H9 (cell line): ENCODE measurements at places on chromosomes 11 and 22. TPM values are rescaled to one million over a fixed set of nuclear protein-coding genes. Genes with fewer than 3 reads are reported as not detected.

The TMEM151A gene
- total RNA-seq = 1.2 and 1.4 TPM in 2 replicates

The ZBTB3 gene
- total RNA-seq = 39.7 and 43.4 TPM in 2 replicates

The OR5B3 gene
- total RNA-seq = not detected in 2 replicates

The TST gene
- 31.2 and 31.9 TPM in 2 replicates for total RNA-seq

The LDLRAD3 gene
- 11.5 and 12.1 TPM in 2 replicates for total RNA-seq

GRCh38 chr11:27388869-27389268 is 25.9 kb upstream of the CCDC34 start:
- no peak for DNase-seq
- peaks cover 3% of the 10 kb centered on the region; the same call in 1 of the 2 replicates for H3K4me1 ChIP-seq
- H3K27me3 ChIP-seq = no peaks in the 10 kb centered on the region
- H3K4me3 ChIP-seq = no peak overlapping the region

GRCh38 chr11:62948765-62949320 is 27.7 kb upstream of the CHRM1 start:
- H3K36me3 ChIP-seq = no peaks in the 10 kb centered on the region
- DNase-seq = no peak
- H3K4me1 ChIP-seq = no peaks in the 10 kb centered on the region
- H3K27ac ChIP-seq = no peak overlapping the region
- H3K27me3 ChIP-seq = no peaks in the 10 kb centered on the region
- no peak overlapping the region for H3K4me3 ChIP-seq

GRCh38 chr11:104965735-104966134 is 2.6 kb downstream of the CASP4 start:
- H3K27me3 ChIP-seq = no peaks in the 10 kb centered on the region
- H3K36me3 ChIP-seq = peaks cover 26% of the 10 kb centered on the region
- H3K4me3 ChIP-seq = no peak overlapping the region
- H3K27ac ChIP-seq = no peak overlapping the region
- no peaks in the 10 kb centered on the region for H3K4me1 ChIP-seq
- no peak for DNase-seq

DNA sequence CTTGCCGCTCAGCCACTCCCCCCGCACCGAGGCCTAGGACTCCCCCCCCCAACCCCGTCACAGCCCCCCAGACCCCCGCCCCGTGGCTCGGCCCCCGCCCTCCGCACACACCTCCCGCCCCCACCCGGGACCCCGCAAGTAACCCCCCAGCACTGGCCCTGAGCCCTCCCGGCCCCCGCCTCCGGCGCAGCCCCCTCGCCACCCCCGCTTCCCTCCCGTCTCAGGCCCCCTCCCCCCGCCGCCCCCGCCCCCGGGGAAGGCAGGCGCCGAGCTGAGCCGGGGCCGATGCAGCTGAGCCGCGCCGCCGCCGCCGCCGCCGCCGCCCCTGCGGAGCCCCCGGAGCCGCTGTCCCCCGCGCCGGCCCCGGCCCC is 1.5 kb downstream of the SHANK3 start:
- H3K36me3 ChIP-seq = peaks cover 4% of the 10 kb centered on the region; the same call in 1 of the 2 replicates
- H3K4me1 ChIP-seq = no peaks in the 10 kb centered on the region; the same call in 1 of the 2 replicates
- H3K27ac ChIP-seq = no peak overlapping the region
- peaks cover 6% of the 10 kb centered on the region; the same call in 1 of the 2 replicates for H3K27me3 ChIP-seq
- H3K4me3 ChIP-seq = peak overlapping the region; percentile 74; the same call in 2 of the 3 replicates

DNA sequence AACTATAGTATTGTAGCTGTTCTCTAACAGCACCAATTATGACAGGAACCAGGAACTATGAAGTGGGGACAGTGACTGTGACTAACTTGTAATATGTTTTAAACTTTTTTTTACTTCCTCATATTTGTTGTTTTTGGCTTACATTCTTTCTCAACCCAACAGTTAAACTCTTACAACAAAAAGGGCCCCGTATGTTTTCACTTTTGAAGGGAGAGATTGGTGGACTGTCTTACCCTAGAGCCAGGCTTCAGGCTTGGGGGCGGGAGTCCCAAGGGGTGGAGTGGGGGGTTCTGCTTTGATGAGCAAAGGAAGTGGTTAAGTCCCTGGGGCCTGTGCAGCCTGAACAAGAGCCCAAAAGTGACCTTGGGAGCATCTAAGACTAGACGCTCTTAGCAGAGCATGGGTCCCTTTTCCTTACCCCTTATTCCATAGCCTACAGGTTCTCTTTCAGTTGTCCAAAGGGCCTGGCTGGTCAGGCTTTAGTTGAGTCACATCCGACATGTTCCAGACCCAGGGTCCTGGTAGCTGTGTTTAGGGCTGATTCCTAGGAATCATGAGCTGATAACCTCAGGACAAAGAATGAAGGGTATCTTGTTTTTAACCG is 38.8 kb downstream of the STIM1 start:
- DNase-seq = no peak
- H3K4me3 ChIP-seq = no peak overlapping the region
- H3K27ac ChIP-seq = no peak overlapping the region
- no peaks in the 10 kb centered on the region for H3K4me1 ChIP-seq
- no peaks in the 10 kb centered on the region for H3K36me3 ChIP-seq

DNA sequence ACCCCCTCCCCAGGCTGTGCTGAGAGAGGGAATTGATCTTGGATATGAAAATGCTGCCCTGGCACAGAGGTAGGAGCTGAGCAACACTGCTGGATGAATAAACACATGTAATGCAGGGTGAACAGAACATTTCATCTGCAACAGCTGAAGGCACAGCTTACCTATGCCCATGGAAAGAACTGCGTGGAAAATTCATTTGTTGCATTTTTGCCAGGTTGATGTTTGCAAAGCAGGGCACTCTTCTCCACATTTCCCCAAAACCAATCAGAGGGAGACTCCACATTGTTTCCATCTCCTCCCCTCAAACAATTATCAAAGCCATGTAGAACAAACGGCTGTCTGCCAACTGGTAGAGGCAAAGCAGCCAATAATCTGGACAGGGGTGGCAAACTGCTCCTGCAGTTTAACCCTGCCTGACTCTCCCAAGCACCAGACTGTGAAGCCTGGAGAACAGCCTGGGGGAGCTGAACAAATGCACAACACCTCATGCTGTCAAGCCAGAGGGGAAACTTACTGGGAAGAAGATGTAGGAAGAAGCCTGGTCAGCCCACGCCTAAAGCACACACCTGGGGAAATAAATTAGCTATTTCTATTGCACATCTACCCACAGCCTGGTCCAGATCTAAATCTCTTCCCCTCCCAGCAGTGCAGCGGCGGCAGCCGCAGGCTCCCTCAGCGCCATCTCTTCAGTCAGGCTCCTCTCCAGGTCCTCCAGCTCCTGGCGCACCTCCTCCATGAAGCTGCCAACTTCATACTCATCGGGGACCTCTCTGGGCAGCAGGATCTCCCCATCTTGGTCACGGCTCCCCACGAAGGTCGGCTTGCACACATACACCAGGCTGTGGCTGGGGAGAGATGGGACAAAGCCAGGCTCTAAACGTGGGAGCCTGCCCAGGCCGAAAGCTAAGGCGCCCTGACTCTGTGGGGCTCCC is 44.3 kb downstream of the DKK3 start:
- H3K27ac ChIP-seq = no peak overlapping the region
- H3K4me3 ChIP-seq = no peak overlapping the region
- no peaks in the 10 kb centered on the region for H3K36me3 ChIP-seq
- H3K27me3 ChIP-seq = no peaks in the 10 kb centered on the region
- no peaks in the 10 kb centered on the region; the same call in 1 of the 2 replicates for H3K4me1 ChIP-seq
- DNase-seq = peak; percentile 22

DNA sequence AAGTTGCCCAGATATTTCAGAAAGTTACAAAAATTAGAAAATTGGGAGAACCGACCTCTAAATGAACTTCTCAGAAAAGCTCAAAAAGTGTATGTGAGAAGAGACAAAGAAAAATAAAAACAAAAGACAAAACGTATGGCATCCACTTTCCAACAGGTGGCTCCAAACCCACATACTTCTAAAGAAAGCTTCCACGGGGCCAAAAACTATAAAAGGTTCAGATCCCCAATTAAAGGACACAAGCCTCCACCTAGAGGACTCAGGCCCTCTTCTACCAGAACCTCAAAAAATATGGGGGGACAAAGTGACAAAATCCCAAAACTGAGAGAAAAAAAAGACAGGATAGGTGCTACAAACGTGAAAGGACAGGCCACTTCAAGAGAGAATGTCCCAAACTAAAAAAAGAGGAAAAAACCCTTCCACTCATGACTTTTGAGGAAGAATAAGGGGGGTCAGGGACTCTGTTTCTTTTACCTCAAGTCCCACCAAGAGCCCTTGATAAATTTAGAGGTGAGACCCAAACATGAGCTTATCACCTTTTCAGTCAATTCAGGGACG is 8.8 kb downstream of the SCGB2A1 start:
- no peak overlapping the region for H3K4me3 ChIP-seq
- H3K36me3 ChIP-seq = peaks cover 5% of the 10 kb centered on the region
- no peak for DNase-seq
- H3K27ac ChIP-seq = no peak overlapping the region
- H3K4me1 ChIP-seq = no peaks in the 10 kb centered on the region

DNA sequence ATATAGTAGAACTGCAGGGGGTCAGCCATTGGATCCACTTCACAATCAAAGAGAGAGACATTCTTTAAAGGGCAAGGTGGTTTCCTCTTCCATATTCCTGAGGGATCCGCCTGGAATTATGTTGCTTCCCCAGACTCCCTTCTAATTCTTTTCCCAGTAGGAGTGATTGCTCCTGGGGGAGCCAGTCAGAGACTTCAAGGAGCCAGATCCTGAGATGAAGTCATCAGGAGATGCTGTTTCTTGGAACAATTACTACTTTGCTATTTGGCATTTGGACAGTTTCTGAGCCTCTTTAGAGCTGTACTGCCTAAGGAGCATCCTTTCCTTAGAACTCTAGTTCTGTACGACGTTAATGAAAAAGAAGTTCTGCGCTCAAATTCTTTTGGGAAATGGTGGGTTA is 1.9 kb upstream of the OR9Q2 start:
- no peak for DNase-seq
- no peak overlapping the region for H3K27ac ChIP-seq
- H3K27me3 ChIP-seq = no peaks in the 10 kb centered on the region
- H3K4me3 ChIP-seq = no peak overlapping the region
